ENCODE measurements at places on chromosomes 5 and 9.
A peak's percentile ranks its signal among the peaks of the same experiment; 100 is the strongest.

GRCh38 chr5:87605663-87606062 lies 192.9 kb upstream of the CCNH start:
- no peak for DNase-seq

DNA sequence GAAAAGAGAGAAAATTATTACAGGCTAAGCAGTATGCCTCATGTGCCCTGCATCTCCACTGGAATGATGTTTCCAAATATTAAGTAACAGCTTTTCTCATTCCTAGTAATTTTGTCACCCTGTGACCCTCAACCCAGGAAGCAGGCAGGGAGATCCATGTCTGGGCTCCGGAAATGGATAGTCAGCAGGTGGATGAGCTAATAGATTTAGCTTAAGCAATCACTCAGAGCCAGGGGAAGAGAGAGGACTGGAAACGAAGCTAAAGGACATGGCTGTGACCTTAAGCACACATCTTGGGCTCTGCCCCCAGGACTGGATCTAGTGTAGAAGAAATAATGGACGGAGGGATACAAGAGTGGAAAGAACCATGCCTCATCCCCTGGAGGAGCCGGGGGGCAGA lies 89.5 kb downstream of the ARSB start:
- no peak for DNase-seq

GRCh38 chr9:131262327-131263032 lies 13.8 kb downstream of the FAM78A start:
- DNase-seq = no peak

- no peak for DNase-seq
Observed at GRCh38 chr5:174223355-174223754, 177.8 kb downstream of the NSG2 start.

GRCh38 chr9:121281614-121282276 lies 13.8 kb downstream of the GSN start:
- peak; percentile 40 for DNase-seq

DNA sequence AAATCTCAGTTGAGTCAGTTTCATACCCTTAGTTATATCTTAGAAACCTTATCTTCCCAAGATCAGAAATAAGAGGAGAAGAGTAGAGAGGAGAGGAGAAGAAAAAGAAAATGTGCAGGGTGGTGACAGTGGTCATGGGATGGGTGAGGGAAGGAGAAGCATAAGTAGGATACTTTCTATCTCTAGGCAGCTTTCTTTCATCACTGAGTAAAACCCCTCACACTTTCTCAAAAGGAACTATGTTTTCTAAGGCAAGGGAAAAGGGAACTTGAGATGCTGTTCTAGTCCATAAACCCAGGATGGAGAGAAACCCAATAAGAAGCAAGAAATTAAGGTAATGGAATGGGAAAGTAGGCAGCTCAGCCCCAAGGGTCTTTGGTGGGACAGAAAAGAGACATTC lies 225.3 kb downstream of the MCTP1 start:
- DNase-seq = no peak

DNA sequence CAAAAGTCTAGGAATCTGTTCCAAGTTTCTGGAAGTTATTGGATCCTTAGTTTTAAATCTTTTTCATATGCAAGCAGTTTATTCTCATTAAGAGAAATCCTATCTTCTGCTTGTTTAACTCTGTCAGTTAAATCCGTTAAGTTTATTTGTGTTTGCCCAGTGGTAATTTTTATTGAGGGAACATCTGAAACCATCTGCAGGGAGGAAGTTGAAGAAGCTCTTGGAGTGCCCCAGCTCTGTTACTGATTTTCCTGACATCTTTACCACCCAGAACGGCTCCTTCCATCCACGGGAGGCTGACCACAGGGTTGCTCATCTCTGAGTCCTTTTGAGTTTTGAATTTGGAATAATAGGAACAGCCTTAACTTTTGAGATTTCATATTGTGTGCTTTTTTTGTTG lies 99.9 kb upstream of the ZNF618 start:
- DNase-seq = no peak

- no peak for DNase-seq
Observed at GRCh38 chr9:114592356-114592755, 4.8 kb downstream of the ATP6V1G1 start.

- DNase-seq = no peak
Observed at GRCh38 chr5:78992146-78992545, 7.0 kb upstream of the ARSB start.

GRCh38 chr9:91419222-91420191 lies 4.1 kb downstream of the NFIL3 start:
- peak; percentile 86 for DNase-seq

DNA sequence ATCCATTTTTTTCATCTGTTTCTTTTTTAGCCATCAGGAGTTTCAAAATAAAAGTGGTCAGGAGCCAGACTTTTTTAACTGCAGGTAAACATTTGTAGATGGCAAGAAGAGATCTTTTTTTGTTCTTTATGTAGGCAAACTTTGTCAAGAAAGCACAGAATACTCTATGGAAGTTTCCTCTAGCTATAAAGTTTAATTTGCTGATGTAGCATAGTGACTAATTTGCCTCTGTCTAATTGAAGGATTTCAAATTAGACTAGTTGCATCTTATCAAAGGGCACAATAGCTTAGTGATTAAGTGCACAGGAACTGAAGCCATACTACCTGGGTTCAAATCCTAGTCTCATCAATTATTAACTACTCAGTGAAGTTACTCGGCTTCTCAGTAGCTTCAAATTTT lies 22.0 kb downstream of the FGF10 start:
- no peak for DNase-seq

DNA sequence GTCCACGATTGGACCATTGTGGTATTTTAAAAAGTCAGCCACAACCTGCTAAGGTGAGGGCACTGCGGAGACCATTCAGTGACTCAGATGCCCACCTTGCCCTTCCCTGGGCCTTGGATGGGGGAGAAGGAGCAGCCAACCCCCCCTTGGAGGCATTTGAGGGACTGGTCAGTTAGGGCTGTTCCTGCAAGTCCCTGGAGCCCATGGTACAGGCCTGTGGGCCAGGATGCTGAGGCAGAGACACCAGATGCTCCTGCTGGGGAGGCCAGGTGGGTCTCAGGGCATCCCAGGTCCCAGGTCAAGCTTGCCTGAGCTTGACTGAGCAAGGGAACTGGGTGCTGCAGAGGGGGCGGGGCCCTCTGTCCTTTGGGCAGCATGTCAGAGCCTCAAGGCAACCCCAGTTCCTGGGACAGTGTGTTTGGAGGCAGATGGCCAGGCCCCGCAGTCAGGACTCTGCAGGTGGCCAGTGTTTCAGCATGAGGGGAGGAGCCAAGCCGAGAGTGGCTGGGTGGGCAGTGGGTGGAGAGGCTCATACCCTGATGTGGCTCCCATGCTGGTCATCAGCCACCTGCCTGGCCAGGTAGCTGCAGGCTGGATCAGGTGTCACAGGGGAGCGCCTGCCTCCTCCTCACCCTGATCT lies 27.5 kb downstream of the SLC6A3 start:
- DNase-seq = no peak

- no peak for DNase-seq
Observed at GRCh38 chr5:169202969-169203368, 98.0 kb downstream of the SLIT3 start.

- DNase-seq = no peak
Observed at GRCh38 chr9:118017607-118018122, 313.5 kb downstream of the TLR4 start.

DNA sequence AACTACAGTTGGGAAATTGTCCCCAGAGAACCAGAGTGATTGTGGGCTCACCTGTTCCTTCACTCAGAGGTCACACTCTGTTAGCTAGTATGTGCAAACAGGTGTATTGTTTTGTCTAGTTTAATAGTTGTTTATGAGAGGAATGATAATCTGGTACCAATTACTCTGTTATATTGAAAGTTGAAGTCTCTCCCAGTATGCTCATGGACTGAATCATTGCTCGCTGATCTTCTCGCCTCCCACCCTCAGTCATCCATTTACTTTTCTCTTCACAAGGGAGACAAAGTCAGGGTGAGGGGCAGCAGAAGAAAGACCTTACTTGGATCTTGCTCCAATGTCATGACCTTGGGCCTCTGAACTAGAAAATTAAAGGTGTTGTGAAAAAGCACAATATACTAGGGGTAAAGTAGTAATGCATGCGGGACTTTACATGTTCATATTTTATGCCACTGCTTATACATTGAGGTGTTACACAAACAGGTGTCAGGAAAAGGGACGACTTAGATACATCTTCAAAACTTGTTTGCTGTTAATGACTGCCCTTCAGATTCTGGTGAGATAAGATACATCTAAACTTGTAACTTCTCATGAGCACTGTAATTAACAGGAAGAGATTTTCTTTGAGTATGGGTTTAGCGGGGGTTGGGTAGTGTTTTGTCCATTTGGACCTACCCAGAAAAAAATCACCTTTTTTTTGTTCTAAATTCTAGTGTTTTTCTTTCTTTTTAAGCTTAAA lies 36.9 kb downstream of the LNPEP start:
- DNase-seq = no peak

GRCh38 chr9:19232823-19233194 lies 2.3 kb downstream of the DENND4C start:
- peak; percentile 5 for DNase-seq

- no peak for DNase-seq
Observed at GRCh38 chr9:15191378-15191777, 115.6 kb downstream of the TTC39B start.

GRCh38 chr5:14185326-14186058 lies 42.4 kb downstream of the TRIO start:
- DNase-seq = peak; percentile 70

- no peak for DNase-seq
Observed at GRCh38 chr5:143418140-143418866, 14.8 kb upstream of the NR3C1 start.

- no peak for DNase-seq
Observed at GRCh38 chr5:146849694-146850303, 28.8 kb downstream of the PPP2R2B start.

DNA sequence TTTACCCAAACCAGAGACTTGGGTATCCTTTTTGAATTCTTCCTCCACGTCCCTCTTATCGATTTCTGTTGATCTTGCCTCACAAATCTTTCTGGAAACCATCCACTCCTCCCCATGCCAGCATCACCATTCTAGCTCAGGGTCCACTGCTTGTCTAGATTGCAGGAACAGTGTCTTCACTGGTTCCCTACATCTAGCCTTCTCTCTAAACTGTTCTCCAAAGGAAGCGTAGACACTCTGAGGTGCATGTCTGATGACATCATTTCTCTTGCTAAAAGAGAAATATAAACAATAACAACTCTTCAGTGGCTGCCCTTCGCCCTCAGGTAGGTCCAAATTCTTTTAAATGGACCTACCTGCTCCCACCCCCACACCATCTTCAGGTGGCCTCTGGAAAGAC lies 200.1 kb downstream of the DCP2 start:
- DNase-seq = no peak

DNA sequence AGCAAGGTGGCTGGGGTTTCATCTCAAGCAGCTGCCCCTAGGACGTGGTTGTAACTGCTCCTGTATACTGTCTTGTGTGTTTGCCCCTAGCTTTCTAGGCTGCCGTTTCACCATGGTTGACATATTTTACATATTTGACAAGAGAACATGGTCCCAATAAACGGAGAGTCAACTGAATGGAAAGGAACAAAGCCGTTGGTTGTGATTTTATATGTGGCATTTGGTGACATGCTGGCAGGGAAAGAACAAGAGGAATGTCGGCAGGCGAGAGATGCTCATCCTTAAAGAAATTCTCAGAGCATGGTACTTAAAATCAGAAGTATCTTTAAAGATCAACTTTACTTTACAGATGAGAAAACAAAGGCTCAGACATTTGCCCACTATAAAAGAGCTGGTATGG lies 11.8 kb downstream of the ZNF366 start:
- no peak for DNase-seq

GRCh38 chr9:75054368-75055001 lies 26.4 kb upstream of the CARNMT1 start:
- no peak for DNase-seq

DNA sequence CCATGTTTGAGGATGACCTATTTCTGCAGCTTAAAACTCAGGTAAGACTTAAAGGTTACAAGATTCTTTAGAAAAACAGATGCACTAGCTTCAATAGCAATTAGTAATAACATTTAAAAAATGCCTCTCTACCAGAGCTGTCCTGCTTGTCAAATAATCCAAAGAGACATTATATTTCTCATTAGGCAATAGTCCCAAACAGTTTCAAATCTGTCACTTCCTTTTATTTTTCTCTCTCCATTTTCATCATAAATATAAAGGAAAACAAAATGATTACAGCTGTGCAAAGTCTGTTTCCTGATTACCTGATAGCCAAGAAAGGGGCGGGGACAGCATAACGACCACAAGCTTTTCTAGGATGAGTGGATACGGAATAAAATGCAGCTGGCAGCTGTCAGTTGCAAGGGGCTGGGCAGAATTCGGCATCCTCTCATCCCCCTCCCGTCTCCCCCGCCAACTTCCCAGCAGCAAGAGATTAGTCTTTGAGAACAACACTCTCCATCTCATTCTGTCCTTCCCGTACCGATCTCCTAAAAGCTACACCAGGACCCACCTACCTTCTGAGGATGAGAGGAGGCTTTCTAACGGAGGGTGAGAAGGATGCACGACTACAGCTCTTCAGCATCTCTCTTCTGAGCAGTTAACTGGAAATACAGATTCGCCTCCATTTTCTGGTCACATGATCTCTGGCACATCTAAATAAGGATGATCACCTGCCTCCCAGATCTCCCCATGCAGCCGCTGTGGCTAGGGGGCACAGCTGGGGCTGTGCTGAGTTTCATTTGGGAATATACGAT lies 72.5 kb upstream of the PCA3 start:
- no peak for DNase-seq

- DNase-seq = no peak
Observed at GRCh38 chr5:74334762-74335384, 305.7 kb downstream of the ENC1 start.

DNA sequence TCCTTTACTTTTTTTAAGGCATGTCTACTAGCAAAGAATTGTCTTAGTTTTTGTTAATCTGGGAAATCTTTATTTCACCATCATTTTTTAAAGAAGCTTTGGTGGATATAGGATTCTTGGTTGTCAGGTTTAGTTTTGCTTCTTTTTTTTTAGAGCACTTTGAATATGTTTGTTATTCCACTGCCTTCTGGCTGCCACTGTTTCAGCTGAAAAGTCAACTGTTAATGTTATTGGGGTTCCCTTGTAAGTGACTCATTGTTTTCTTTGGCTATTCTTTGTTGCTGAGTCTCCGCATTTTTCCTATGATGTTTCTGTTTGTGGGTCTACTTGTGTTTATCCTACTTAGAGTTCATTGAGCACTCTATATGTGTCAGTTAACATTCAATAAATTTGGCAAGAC lies 44.4 kb downstream of the PHAX start:
- peak; percentile 5 for DNase-seq

DNA sequence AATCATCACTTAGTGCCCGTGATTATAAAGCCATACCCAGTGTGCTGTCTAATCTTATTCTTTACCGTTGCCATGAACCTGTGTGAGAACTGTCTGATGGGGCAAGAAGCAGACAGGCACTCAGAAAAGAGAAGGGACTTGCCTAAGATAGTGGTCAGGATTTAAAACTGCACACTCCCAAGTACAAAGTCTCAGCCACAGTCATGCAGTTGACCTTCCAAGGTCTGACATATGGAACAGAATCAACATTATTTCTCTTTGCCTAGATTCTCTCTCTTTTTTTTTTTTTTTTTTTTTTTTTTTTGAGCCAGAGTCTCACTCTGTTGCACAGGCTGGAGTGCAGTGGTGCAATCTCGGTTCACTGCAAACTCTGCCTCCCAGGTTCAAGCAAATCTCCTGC lies 1.9 kb upstream of the PPP2CA start:
- no peak for DNase-seq

All from ACHN (cell line).